Muscle of back (tissue), 13 donors: ENCODE measurements at places on chromosomes 11 and 22.

- no peak for DNase-seq
These were observed 11.2 kb upstream of the SYT8 start for GRCh38 chr11:1823376-1824220.

DNA sequence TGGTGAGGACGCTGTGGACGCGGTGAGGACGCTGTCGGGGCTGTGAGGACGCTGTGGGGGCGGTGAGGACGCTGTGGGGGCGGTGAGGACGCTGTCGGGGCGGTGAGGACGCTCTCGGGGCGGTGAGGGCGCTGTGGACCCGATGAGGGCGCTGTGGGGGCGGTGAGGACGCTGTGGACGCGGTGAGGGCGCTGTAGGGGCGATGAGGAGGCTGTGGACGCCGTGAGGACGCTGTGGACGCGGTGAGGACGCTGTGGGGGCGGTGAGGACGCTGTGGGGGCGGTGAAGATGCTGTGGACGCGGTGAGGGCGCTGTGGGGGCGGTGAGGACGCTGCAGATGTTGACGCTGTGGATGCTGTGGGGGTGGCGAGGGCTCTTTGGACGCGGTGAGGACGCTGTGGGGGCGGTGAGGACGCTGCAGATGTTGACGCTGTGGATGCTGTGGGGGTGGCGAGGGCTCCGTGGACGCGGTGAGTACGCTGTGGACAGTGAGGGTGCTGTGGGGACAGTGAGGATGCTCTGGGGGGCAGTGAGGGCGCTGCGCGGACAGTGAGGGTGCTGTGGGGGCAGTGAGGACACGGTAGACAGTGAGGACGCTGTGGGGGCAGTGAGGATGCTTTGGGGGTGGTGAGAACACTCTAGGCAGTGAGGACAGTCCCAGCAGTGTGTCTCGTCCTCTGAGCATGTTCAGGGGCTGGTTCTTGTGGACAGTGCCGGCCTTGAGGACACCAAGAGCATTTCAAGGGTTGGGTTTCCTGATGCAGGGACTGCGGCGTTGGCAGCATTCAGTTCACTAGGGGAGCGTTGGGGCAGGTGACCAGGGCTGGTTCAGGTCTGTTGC is 4.2 kb downstream of the GP1BB start:
- DNase-seq = no peak

- no peak for DNase-seq
These were observed 30.9 kb downstream of the TRPC6 start for GRCh38 chr11:101552888-101553287.

GRCh38 chr22:30598986-30599385 is 7.3 kb upstream of the PES1 start:
- no peak for DNase-seq

DNA sequence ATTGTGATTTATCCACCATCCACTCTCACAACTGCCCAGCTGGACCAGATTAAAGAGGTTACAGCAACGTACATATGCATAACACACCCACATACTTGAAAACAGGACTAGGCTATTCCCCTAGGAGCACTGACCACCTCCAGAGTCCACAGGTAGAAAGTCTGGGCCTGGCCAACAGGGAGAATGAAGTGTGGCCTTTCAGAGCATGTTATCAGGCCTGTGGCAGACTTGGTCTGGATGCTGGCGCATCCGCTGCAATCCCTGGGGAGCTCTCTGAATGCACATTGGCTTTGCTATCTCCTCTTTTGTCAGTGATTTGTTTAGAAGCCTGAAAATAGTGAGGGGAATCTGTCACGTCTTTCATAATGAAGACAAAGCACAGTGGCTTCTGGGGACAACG is 86.7 kb downstream of the C11orf58 start:
- DNase-seq = no peak

- no peak for DNase-seq
These were observed 22.3 kb upstream of the HIKESHI start for GRCh38 chr11:86279747-86280146.

- no peak for DNase-seq
These were observed 54.4 kb upstream of the SEPTIN5 start for GRCh38 chr22:19659805-19660345.

GRCh38 chr11:35324981-35325380 is 94.4 kb downstream of the SLC1A2 start:
- no peak for DNase-seq

DNA sequence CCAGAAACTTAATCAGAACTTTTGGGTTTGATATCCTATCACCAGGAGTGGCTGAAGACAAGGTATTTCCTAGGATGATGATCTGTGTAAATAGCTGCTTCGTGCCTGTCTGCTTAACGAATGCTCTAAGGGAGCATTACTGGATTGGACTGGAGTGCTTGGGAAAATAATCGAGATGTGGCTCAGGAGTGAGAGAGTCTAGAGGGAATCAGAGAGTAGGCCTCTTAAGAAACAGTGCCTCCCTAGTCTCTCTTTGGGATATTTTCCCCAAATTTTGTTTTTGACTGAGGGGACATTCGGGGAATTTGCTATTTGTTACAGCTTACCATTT is 2.5 kb downstream of the MAML2 start:
- no peak for DNase-seq

GRCh38 chr11:44840085-44840478 is 110.6 kb downstream of the TP53I11 start:
- DNase-seq = no peak

GRCh38 chr11:104830080-104830479 is 68.2 kb downstream of the CASP12 start:
- DNase-seq = peak; percentile 25

- no peak for DNase-seq
These were observed 16.4 kb upstream of the SHANK2 start for GRCh38 chr11:71268706-71269321.

- peak; percentile 15 for DNase-seq
These were observed 860.4 kb downstream of the OPCML start for GRCh38 chr11:132671851-132672370.

- no peak for DNase-seq
These were observed 41.1 kb downstream of the OSBP start for GRCh38 chr11:59574467-59574866.
